ENCODE measurements at places on chromosomes 7 and 10.

- DNase-seq, result no peak
Measured at GRCh38 chr7:30782690-30783089, 11.5 kb downstream of the MINDY4 start.

DNA sequence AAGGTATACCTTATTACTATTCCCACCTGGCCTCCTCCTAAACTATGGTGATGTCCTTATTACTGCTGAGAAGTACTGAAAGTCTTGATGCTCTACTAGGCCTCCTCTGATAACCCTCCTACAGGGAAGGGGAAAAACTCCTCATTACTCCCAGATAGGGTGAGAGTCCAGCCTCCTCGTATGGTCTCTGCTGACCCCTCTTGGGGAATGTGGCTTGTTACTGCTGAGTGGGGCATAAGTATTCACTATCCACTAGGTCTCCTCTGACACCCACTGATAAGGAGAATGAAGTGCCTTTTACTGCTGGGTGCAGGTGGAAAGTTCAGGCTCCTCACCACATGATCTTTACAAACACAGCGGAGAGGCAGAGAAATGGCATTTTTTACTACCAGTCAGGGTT, 222.9 kb downstream of the CHRM2 start:
- DNase-seq, result peak; percentile 44

DNA sequence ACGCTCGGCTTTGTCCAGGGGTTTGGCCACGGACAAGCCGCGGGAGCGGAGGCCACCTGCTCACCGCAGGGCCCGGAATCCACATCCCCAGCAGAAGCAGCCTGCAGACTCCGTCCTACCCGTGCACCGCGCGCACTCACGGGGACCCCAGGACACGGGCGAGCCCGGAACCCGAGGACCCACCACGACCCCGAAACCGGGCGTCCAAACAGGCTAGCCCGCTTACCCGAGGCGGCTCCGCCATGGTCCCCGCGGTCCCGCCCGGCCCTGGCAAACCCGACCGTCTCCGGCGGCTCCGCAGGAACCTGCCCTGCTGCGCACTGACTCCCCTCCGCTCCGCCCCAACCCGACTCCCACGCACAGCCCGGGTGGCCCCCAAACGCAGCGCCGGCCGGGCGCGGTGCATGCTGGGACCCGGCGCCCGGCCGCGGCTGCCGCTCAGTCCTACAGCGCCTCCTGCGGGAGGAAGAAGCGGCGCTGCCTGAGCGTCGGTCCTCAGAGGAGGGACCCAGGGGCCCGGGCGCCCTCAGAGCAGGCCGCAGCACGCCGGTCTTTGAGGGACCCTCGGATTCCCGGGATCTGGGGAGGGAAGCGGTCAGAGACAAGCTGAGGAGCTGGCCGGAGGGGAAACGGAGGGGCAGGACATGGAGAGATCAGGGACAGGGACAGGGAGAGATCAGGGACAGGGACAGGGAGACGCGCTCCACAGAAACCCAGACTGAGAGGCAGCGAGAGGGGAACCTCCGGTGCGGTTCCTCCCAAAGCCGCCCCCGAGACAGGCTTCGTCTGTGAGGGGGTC, at the start of gene ZNF786:
Gene ZNF786, minus strand, starts transcription at position 322 of the 799 bp plus-strand sequence. Its CDS starts 78 bp downstream, at position 244.
- peak; percentile 96 for DNase-seq

DNA sequence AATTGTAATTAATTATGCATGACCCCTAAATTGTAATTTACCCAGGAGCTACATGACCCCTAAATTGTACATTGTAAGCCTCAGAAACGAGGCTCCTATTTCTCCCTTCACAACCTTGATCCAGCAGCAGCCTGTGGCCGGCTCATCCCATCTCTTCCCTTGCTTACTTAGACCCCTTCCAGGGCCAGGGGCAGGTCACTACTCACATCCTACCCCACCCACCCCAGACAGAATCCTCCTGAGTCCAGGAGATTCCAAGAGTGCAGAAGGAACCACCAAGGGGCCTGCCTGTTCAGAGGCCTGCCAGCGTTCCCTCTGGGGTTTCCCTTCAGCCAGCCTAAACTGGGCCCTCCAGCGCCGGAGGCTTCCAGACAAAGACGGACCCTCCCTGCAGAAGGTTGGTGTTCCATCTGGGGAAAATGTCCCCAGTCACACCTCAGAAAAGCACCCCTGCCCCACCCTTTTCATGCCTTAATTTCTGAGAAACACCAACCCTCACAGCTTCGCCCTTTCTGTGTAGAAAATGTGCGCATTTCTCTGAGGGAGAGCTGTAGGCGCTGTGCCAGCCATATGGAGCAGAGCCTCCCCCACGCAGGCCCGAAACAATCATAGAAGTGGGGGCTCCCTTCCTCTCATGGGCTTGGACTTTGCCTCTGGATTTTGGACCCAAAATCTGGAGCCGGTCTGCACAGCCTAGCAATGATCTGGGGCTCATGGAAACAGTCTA, 19.2 kb downstream of the LEP start:
- no peak for DNase-seq

DNA sequence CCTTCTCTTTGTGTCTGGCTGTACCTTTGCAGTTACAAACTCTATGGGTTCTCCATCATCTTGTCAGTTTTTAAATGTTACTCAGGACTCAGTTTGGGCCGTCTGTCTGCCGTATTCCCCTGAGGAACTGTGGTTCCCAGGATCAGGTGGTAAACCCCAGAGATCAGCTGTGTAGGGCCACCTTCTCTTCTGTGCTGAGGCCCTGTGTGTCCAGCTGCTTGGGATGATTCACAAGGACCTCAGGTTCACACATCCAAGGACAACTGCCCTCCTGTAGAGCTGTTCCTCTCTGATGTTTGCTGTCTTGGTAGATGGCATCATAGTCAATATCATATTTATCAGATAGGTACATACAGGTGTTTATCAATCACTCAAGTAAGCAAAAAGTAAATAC, 24.5 kb downstream of the CUL1 start:
- no peak for DNase-seq
